ENCODE measurements at places on chromosomes 5 and 9.

DNA sequence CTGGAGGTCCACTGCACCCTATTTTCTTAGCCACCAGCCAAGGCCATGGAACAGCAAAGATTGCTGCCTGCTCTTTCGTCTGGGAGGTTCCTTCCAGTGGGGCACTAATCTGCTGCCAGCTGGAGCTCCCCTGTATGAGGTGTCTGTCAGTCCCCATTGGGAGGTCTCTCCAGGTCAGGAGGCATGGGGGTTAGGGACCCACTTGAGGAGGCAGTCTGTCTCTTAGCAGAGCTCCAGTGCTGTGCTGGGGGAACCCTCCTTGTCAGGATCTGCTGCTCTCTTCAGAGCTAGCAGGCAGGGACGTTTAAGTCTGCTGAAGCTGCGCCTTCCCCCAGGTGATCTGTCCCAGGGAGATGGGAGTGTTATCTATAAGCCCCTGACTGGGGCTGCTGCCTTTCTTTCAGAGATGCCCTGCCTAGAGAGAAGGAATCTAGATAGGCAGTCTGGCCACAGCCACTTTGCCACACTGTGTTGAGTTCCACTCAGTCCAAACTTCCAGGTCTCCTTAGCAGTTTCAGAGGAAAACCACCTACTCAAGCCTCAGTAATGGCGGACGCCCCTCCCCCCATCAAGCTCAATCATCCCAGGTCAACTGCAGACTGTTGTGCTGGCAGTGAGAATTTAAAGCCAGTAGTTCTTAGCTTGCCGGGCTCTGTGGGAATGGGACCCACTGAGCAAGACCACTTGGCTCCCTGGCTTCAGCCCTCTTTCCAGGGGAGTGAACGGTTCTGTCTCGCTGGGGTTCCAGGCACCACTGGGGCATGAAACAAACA, 317.7 kb downstream of the LRRC70 start:
- DNase-seq, result no peak

DNA sequence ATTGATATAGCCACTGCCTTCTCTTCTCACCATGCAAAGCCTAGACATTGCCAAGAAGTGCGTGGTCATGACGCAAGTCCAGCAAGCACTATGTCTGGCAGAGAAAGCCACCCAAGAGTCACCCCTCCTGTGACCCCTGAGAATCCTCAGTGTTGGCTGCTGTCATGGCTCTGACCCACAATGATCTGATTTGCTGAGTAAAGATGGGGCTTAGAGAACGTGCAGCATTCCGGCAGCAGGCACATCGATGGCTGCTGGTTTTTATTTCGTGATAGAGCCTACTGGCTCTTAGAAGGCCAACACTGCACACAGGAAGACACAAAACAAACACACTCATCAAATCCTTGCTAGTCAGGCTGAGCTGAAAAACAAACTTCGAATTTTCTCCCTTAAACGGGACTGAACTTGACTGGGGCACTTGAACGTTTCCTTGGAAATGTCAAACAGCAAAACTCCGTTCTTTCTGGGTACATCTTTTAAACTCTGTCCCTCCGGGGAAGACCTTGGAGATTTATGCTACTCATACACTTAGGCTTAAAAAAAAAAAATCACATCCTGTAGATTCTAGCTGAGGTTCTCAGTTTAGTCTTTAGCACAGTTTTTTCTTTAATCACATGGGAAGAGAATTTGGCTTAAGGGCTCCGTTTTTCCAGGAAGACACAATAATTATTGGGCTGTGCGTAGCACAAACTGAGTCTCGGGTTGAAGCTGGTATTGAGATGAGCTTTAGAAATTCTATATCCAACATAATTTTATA, 88.2 kb upstream of the BASP1 start:
- DNase-seq, result no peak

GRCh38 chr5:19099195-19099594, 888.8 kb downstream of the CDH18 start:
- DNase-seq, result no peak

- no peak for DNase-seq
These were observed 60.6 kb upstream of the HMHB1 start for GRCh38 chr5:143751342-143751741.

DNA sequence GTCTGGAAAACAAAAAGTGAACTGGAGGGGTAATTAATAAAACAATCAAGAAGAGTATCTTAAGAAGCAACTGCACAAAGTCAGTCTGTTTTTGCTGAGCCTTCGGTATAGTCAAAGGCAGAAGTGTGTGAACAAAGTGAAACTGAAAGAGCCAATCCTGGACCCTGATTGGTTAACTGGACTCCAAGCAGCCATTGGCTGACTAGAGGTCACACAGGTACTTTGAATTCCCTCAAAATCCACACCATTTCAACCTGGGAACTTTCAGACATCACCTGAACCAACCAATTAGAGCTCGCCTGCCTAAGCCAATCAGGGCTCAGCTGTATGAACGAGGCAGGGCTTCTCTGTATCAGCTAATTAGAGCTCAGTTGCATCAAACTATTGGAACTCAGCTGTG, 286.7 kb downstream of the TLE4 start:
- DNase-seq, result no peak

DNA sequence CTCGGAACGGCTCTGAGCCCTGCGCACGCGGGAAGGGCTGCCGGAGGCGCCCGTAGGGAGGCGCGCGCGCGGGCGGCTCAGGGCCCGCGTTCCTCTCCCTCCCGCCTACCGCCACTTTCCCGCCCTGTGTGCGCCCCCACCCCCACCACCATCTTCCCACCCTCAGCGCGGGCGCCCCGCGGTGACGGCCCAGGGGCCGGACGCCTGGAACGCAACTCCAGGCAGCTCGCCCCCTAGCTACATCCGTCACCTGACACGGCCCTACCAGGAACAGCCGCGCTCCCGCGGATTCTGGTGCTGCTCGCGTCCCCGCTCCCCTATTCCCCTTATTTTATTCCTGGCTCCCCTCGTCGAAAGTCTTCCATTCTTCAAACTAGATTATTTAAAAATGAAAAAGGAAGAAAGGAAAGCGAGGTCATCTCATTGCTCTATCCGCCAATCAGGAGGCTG, at the start of gene CDKN2B-AS1:
Gene CDKN2B-AS1, plus strand, starts transcription at position 236 of the 450 bp plus-strand sequence.
- DNase-seq, result peak; percentile 56

DNA sequence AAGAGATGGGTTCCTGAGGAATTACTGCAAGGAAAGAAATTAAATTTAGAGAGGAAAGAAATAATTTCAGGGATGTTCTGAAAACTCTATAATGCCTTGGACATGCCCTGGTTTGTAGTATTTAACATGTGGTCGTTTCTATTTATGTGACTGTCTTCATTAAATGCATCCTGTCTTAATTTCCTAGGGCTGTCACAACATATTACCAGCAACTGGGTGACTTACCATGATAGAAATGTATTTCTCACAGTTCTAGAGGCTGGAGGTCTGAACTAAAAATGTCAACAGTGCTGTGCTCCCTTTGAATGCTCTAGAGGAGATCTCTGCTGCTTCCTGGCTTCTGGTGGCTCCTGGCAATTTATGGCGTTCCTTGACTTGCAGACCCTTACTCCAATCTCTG, 287.7 kb downstream of the FBXL7 start:
- DNase-seq, result no peak

All from HS-5 (cell line).